ENCODE measurements at places on chromosomes 11 and 22. TPM values are rescaled to one million over a fixed set of nuclear protein-coding genes. Genes with fewer than 3 reads are reported as not detected.

ROBO4 gene
- total RNA-seq, result 0.07 TPM

FLRT1 gene
- total RNA-seq, result 3.0 TPM

CACNA1I gene
- total RNA-seq, result 0.07 TPM

ASPHD2 gene
- 4.5 TPM for total RNA-seq

RASGRP2 gene
- 0.93 TPM for total RNA-seq

TMEM191B gene
- total RNA-seq, result 1.0 TPM

SPDYC gene
- total RNA-seq, result not detected

PDGFD gene
- total RNA-seq, result 3.4 TPM

HBD gene
- total RNA-seq, result not detected

SUSD2 gene
- total RNA-seq, result 0.66 TPM

ASRGL1 gene
- total RNA-seq, result 50.1 TPM

CNGA4 gene
- not detected for total RNA-seq

IGSF22 gene
- 0.19 TPM for total RNA-seq

C1QTNF5 gene
- total RNA-seq, result 2.1 TPM

KRTAP5-8 gene
- not detected for total RNA-seq

MAP6 gene
- total RNA-seq, result 57.7 TPM

SAA1 gene
- not detected for total RNA-seq

GAB4 gene
- total RNA-seq, result not detected

MRGPRX4 gene
- not detected for total RNA-seq

PRAME gene
- total RNA-seq, result 0.21 TPM
